ENCODE measurements at places on chromosomes 5 and 9.

GRCh38 chr5:14675865-14676300, 11.4 kb downstream of the OTULIN start:
- DNase-seq: no peak

- no peak for DNase-seq
Measured at GRCh38 chr5:74873525-74874249, 7.5 kb upstream of the FAM169A start.

- DNase-seq: no peak
Measured at GRCh38 chr5:56482363-56482762, 249.2 kb upstream of the ANKRD55 start.

DNA sequence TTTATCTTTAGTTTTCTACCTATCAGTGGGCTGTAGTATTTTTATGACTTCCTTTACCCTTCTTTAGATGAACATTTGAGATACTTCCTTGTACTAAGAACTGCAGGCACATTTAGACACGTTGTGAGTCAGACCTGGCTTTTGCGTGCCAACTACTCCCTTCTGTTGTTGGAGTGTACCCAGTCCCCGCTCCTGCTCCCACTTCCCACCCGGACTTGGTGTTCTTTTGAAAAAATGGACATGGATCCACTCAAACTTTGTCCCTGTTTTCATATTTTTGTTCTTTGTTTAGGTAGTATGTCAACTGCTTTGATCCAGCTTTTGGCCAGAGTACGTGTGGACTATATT, 60.7 kb downstream of the PARP8 start:
- DNase-seq: no peak

- DNase-seq: no peak
Measured at GRCh38 chr9:116124472-116125040, 29.0 kb upstream of the PAPPA start.

GRCh38 chr5:124263680-124264491, 482.6 kb downstream of the ZNF608 start:
- no peak for DNase-seq
